Daoy (cell line): ENCODE measurements at places on chromosomes 2 and 18. TPM values are rescaled to one million over a fixed set of nuclear protein-coding genes. Genes with fewer than 3 reads are reported as not detected.

- no peak for DNase-seq
These were observed 101.6 kb downstream of the SLC4A3 start for GRCh38 chr2:219728991-219729487.

Gene FASTKD2
- total RNA-seq = 59.7 and 69.0 TPM in 2 replicates

- peak; percentile 17 for DNase-seq
These were observed 17.8 kb upstream of the TMEM131 start for GRCh38 chr2:98013407-98014042.

Gene EVX2
- total RNA-seq = not detected in 2 replicates
